ENCODE measurements at places on chromosomes 4 and X. TPM values are rescaled to one million over a fixed set of nuclear protein-coding genes. Genes with fewer than 3 reads are reported as not detected.

The CXXC4 gene
- under 0.01 TPM for total RNA-seq

The SLC9B1 gene
- 0.47 TPM for total RNA-seq

The IL21 gene
- not detected for total RNA-seq

The RIBC1 gene
- 0.36 TPM for total RNA-seq

The CSAG1 gene
- not detected for total RNA-seq

The TCEAL6 gene
- not detected for total RNA-seq

The DUSP21 gene
- total RNA-seq, result not detected

The ATP6AP2 gene
- 122 TPM for total RNA-seq
